T-helper 2 cell treated with Interferon-gamma antibody and Interleukin-4, amounts not matched to agents 100 ng/mL and 5 ng/mL, for 36 hours (primary cell): ENCODE measurements at places on chromosomes 5 and 9. TPM values are rescaled to one million over a fixed set of nuclear protein-coding genes. Genes with fewer than 3 reads are reported as not detected.

Gene SYNPO
- 0.02 and 0.05 TPM in 2 replicates for total RNA-seq

Gene PTCH1
- total RNA-seq = 5.0 and 5.4 TPM in 2 replicates

Gene SLIT3
- total RNA-seq = 0.64 and 0.66 TPM in 2 replicates

Gene PCDHB8
- not detected in 2 replicates for total RNA-seq

Gene PCDHB13
- not detected in 2 replicates for total RNA-seq

Gene MEIKIN
- total RNA-seq = not detected in 2 replicates

Gene ACOT12
- not detected in 2 replicates for total RNA-seq

Gene TMC1
- not detected in 2 replicates for total RNA-seq

Gene C5orf58
- total RNA-seq = not detected in 2 replicates

Gene SECISBP2
- total RNA-seq = 44.8 and 50.9 TPM in 2 replicates

Gene GPR21
- 0.23 and 0.91 TPM in 2 replicates for total RNA-seq

Gene PTPRD
- not detected in 2 replicates for total RNA-seq

Gene SAXO1
- total RNA-seq = not detected in 2 replicates

Gene PDE6A
- total RNA-seq = not detected in 2 replicates

Gene CFAP77
- total RNA-seq = not detected in 2 replicates

Gene SPINK13
- total RNA-seq = not detected in 2 replicates

Gene AKNA
- total RNA-seq = 291 and 297 TPM in 2 replicates

Gene PAPPA
- not detected in 2 replicates for total RNA-seq

Gene OR1L6
- total RNA-seq = not detected in 2 replicates

Gene SHB
- total RNA-seq = 0.41 and 0.61 TPM in 2 replicates

Gene IRGM
- total RNA-seq = 3.5 and 4.2 TPM in 2 replicates

Gene PTGS1
- total RNA-seq = 0.43 and 0.45 TPM in 2 replicates

Gene GPR150
- total RNA-seq = 0.30 and 0.48 TPM in 2 replicates

Gene SLC27A6
- not detected in 2 replicates for total RNA-seq
